ENCODE measurements at places on chromosomes 6 and 20.

DNA sequence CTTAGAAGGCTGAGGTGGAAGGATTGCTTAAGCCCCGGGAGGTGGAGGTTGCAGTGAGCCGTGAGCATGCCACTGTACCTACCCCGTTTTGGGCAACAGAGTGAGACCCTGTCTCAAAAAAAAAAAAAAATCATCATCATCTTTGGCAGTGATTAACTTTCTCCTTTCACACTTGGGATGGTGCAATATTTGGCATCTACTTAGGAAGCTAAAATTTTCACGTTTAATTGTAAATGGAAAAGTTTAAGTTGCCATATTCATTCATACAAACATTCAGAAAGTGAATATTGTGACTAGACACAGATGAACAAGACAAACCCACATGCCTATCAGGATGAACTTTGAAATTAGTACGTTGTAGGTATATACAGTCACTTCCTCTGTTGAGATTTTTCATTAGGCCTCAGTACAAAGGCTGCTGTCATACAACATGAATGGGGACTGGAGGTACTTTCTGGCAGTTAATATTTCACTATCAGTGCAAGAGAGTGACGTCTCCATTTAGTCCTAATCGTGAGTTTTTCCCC lies 10.3 kb downstream of the TOP1 start:
- no peak for DNase-seq

DNA sequence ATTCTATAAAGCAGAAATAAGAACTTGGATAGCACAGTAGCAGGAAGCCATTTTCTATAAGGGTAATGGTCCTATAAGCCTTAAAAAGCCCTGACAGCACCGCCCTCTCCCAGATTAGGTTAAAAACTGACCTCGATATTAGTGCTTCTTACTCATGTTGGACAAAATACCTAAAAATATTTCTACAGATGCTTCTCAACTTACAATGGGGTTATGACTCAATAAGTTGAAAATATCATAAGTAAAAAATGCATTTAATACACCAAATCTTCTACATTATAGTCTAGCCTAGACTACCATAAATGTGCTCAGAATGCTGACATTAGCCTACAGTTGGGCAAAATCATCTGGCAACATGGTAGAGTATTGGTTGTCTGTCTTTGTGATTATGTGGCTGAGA lies 70.3 kb downstream of the SESN1 start:
- DNase-seq, result no peak

GRCh38 chr20:5663396-5663795 lies 86.8 kb upstream of the SHLD1 start:
- DNase-seq, result no peak

GRCh38 chr6:167130712-167131684 lies 8.1 kb downstream of the CCR6 start:
- no peak for DNase-seq

DNA sequence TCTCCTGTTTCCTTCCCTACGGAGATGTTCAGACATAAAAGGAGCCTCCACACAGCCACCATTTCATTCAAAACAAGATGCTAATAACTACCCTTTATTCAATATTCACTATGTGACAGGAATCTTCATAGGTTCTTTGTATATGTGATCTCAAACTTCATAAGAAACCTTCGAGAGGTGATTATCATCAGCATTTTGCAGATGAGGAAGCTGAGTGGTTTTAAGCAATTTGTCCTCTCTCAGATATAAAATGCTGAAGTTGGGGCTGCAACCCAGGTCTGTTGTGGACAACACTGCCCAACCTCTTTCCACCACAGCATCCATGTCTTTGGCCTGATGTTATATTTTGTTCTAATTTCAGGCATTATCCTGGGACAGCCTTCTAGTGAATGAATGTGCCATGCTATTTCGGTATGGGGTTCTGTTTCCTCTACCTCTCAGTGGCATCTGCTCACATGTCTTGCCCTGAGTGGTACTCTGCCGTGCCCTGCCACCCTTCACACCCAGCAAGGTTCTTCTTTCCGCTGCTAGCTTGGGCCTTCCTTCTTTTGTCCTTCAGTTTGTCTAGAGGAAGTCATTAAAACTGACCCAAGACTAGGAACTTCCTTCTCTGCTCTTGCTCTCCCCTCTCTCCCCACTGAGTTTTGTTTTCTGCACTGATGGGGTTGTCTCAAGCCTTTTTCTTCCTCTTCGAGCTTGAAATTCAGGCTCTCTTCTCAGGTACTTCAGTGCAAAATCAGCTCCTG lies 300.9 kb upstream of the PRDM1 start:
- DNase-seq, result peak; percentile 6

- no peak for DNase-seq
These were observed 2.4 kb downstream of the SNAP25 start for GRCh38 chr20:10221021-10221420.

GRCh38 chr20:20946122-20946759 lies 159.9 kb downstream of the LINC00237 start:
- DNase-seq, result no peak

- no peak for DNase-seq
These were observed 334.2 kb upstream of the RSPO3 start for GRCh38 chr6:126784161-126784790.

DNA sequence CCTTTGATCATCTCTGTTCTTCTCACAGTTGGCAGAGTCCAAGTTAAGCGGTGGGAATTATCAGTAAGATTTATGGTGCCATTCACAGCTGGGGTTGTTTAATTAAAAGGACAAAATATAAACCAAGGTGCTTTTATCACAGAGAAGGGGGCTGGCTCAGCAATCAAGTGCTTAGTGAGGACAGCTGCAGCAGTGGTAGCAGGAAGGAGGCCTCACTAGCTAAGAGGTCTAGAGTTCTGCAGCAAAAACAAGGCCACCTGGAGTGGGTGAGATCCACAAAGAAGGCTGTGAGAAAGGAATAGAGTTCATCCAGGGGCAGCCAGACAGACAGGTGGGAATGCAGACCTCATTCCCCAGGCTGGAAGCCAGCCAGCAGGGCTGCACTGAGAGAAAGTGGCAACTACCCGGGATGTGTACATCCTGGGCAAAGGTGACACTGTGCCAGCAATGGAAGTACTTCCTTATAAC lies 37.1 kb downstream of the PIGU start:
- DNase-seq, result no peak

GRCh38 chr6:53544217-53544469 lies 758 bp downstream of the GCLC start:
- no peak for DNase-seq

DNA sequence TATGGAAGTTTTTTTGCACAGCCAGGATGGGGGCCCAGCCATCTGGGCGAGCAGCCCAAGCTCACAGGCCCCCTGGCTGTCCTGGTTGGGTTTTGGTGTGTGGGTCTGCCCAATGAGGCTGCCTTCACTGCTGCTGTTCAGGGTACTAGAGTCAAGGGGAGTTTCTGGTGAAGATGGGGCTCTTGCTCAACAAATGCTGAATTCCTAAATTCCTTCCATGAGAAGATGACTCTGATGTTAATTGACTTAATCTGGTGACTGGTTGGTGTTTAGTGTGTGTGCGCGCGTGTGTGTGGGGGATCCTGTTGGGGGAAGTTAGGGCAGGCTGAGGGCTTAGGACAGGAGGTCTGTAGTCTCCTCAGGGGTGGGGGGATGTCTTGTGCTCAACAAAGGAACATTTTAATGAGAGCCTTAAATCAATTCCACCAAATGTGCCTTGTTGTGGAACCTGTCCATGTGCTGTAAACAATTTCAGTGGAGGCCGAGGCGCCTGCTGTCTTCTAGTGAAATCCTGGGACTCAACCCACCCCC lies 1.9 kb downstream of the PTK7 start:
- no peak for DNase-seq

GRCh38 chr6:53055873-53056272 lies 9.3 kb upstream of the FBXO9 start:
- no peak for DNase-seq

DNA sequence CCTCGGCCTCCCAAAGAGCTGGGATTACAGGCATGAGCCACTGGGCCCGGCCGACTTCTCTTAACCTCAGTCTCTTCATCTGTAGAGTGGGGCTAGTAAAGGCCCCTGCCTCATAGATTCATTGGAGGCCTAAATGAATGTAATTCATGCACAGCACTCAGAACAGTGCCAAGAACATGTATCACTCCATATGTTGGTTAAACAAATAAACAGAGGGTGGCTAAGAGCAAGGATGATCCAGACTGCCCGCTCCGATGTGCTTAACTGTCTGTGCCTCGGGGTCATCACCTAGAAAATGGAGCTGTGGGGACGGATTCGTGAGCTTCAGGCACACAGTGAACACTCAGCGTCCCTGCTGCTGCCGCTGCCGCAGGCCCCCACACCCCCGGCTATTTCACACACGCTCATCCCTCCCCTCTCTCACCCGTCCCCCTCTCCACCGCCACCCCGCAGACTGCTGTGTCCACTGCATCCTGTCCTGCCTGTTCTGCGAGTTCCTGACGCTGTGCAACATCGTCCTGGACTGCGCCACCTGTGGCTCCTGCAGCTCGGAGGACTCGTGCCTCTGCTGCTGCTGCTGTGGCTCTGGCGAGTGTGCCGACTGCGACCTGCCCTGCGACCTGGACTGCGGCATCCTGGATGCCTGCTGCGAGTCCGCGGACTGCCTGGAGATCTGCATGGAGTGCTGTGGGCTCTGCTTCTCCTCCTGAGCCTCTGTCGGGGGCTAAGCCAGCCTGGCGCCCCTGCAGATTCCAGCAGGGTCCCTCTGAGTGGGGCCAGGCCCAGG lies 14.8 kb downstream of the MDFI start:
- no peak for DNase-seq

GRCh38 chr6:22036275-22036674 lies 260.6 kb downstream of the PRL start:
- no peak for DNase-seq

DNA sequence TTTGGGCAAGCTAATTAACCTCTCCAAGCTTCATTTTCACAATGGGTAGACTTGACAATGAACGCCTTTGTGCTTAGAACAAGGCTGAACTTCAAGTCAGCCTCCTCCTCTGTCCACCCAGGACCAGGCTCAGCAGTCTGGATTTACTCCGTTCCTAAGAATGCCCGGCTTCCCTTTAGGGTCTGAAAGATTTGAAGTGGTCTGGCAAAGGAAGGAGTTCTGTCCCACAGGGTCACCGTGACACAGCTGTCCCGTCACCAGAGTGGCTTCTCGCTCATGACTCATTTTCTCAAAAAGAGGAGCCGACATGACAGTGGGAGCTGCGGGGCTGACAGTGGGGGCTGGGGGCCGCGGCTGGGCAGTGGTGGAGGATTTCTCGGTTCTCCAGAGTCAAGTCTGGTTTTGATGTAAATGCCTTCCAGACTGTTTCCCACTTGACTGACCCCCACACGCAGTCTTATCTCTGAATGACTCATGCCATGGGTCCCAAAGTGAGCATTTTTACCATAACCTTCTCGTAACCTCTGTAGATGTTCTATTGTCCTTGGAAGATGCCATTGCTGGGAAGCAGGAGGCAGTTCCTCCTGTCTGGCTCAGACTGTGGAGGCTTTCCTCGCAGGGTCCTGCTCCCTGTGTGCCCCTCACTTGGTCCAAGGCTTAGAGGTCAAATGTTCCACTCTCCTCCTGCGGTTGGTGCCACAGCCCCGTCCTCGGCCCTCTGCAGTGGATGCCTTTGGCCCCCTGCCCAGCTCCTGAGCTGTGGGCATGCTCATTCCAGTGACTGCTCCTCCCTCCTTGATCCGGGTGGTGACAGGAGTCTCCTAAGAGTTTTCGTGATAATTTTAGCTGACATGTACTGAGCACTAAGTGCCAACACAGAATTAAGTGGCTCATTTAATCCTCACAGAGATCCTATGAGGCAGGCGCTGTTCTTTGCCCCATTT lies 253.1 kb downstream of the FNDC1 start:
- DNase-seq, result no peak

GRCh38 chr20:35307666-35308653 lies 15.7 kb upstream of the FAM83C start:
- peak; percentile 68 for DNase-seq

DNA sequence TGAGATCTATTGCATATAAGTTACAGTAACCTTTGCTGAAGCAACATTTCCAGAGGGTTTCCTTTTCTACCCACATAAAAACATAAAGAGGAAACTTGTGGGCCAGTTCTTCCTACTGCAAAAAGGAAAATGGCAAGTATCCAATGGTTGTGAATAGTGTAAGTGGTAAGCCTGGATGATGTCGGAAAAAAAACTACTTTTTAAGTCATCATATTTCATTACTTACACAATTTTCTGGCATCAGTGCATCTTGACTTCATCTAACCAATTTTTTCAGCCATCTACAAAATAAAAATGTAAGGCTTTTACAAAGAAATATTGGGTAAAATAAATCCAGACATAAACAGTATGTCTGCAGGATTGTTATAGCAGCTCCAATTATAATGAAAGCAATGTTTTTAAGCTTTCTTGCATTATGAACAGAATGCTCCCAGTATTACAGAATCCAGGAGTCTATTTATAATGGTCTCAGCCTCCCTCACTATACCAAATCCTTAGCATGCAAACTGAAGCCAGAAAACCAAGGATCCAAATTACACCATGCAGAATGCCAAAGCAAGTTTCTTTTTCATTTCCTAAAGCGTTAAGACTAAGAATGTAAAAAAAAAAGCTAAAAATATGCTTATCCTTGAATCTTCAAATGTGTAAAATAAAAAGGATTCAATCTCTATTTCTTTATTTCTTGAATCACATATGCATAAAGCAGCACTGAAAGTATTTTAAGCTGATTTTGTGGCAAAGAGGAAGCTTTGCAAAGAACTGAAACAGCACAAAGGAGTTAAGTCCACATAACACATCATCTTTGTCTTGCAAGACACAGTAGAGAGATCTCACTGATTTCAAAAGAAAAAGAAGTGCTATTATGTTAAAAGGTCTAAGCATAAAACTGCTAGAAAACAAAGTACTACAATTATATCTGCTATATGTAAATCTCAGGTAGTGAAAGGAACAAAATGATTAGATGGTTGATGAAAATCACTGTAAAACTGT lies 126.8 kb upstream of the HMGCLL1 start:
- no peak for DNase-seq

GRCh38 chr6:31065556-31065955 lies 46.8 kb downstream of the C6orf15 start:
- no peak for DNase-seq

- no peak for DNase-seq
These were observed 250.8 kb upstream of the PRDM1 start for GRCh38 chr6:105835373-105835772.

- no peak for DNase-seq
These were observed 179.1 kb upstream of the HS3ST5 start for GRCh38 chr6:114521926-114522325.

DNA sequence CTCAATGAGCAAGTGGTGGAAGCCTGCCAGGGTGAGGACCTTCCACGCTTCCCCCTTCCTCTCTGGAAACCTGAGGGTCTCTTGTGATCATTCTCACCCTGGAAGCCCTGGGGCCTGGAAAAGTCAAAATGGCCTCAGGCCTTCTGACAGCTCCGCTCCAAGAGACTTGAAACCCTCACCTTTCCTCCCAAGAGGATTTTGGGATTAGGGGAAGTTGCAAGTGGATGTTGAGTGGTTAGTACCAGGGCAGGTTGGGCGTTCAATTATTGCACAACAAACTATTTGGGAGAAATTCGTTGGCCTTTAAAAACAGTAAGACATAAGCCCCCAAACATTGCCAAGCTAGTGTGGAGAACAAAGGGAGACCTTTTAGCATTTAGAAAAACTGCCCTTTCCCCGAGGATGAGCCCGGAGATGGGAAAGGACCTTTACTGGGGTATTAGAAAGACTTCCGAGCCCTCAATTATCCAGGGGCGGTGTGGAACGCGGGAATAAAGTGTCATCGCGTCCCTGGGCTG lies 4.7 kb downstream of the NKX2-2 start:
- DNase-seq, result no peak

GRCh38 chr6:7484666-7485065 lies 56.8 kb upstream of the DSP start:
- DNase-seq, result no peak

All from anterior cingulate cortex (tissue), 58 donors.